ENCODE measurements at places on chromosomes 6 and 20.

DNA sequence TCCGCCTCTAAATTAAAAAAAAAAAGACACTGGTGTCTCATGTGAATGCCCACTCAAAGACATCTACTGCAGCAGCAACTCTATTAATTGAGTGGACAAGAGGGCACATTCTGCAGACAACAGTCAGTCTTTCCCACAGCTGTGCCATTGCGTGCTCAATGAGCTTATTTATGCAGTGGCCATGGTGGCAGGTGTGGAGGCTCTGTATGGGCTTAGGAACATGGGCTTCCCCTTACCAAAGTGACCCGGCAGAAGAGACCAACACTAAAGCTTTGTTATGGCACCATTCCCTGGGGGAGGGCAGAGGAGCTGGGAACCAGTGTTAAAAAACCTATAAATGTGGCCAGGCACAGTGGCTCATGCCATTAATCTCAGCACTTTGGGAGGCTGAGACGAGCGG is 4.2 kb upstream of the VAPB start:
- no peak for DNase-seq

GRCh38 chr20:36273414-36274180 is 32.5 kb upstream of the DLGAP4 start:
- no peak for DNase-seq

DNA sequence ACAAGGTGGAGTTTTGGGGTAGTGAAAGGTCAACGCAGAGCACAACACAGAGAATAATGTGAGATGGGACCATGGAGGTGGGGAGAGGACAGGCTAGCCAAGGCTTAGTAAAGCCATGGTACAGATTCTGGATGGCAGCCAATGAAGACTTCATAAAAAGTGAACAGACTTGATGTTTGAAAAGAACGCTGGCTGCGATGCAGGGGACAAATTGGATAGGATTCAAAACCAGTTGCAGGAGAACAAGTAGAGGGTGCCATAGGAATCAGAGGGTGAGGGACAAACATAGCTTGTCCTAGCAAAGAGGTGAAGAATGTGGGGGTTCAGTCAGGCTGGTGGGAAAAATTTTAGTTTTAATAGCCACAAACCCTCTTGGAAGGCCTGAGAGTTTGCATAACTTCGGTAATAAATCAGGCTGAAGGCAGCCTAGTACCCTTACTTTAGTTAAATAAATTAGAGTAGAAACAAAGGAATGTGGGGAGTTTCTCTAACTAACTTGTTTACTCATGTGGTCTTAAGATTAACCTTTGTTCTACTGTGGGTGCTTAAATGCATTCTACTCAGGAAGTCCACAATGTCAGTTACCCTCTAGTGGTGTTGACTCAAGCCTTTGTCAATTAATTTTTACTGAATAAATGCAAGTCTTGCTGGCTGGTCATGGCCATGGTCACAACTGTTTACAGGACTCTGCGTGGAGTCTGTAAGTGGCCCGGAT is 216.4 kb downstream of the C6orf118 start:
- no peak for DNase-seq

GRCh38 chr6:24951811-24952299 is 16.1 kb upstream of the RIPOR2 start:
- DNase-seq = no peak

DNA sequence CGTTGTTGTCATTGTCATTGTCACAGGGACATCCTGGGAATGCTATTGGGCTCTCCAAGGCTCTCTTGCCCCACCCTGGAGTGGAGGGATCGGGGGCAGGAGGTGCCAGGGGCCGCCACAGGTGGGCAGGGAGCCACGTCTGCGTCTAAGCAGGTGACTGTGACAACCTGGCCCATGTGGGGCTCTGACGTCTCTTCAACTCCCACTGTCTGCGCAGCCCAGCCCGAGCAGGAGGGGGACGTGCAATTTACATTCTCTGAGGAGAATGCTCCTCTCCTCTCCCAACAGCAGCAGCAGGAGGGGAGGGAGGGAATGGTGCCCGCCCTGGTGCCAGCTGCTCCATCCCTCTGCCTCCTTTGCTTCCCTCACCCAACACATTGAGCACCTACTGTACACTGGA is 50.1 kb downstream of the GRM4 start:
- no peak for DNase-seq

GRCh38 chr20:6122111-6122872 is 538 bp downstream of the FERMT1 start:
- DNase-seq = no peak

DNA sequence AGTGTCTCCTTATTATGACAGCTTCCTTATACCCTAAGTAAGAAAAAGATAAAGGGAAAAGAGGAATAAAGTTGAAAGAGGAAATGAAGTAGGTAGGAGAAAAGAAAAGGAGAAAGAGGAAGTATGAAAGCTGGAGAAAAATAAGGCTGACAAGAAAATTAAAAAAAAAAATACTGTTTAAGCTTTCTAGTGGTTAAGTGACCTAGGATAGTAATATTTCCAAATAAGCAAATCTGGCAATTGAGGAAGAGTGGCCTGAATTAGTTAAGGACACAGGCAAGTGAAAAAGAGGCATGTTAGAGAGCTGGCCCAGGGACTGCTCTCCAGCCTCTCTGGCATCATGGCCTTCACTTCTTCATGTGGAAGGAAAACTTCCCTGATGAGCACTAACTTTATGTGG is 76.5 kb upstream of the ADGRF1 start:
- DNase-seq = no peak

DNA sequence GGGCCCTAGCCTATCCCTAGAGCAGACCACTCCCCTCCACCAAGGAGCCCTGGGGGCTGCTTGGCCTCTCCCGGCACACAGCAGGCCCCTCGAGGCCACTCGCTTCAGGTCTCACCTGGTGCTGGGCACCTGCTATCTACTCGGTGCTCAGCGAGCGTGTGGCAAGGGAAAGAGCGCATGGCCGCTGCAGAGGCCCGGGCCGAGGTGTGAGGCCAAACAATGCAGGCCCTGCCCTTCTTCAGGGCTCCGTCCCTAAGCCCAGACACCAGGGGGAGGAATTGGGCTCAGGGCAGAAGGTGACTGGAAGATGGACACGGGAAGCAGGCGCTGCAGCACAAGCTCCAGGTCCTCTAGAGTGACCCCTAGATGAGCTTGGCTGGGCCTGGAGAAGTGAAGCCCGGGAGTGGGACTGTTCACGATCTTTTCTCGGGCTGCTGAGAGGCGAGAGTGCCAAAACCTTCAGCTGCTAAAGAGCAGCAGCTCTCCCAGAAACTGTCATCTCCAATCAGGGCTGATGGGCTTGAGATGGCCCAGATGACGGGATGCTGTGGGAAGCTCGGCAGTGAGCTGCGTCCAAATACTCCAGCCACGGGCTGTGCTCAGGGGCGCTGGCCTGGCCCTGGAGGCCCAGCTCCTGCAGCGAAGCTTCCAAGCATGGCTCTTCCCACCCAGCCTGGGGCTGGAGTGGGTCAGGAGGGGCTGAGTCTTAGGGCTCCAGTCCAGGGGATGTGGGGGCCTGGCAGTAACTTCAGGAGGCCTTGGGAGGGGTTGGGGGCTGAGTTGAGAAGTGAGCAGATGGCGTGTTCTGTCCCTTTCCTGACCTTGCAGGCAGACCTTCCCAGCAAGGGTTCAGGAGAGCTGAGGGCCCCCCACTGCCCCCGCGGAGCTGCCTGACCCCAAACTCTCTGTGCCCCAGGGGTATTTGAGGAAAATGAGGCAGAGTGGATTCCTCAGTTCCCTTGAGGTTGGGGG is 43.7 kb downstream of the APCDD1L start:
- no peak for DNase-seq

GRCh38 chr6:32785781-32786533 is 22.6 kb upstream of the HLA-DQB2 start:
- DNase-seq = no peak

DNA sequence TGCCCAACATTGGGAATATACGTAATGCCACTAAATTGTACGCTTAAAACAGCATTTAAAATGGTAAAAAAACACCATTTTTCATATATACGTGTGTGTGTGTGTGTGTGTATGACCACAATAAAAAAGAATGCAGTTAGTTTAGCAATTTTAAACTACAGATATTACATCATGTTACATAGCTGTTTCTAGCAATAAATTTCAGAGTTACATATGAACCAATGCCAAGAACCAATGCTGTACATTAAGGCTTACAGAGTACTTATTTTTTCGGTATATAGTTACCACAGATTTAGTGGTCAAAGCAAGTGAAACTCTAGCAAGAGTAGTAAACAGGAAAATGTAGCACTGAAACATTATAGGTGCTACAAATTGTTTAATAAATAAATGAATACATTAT is 119.3 kb downstream of the PDE10A start:
- no peak for DNase-seq

DNA sequence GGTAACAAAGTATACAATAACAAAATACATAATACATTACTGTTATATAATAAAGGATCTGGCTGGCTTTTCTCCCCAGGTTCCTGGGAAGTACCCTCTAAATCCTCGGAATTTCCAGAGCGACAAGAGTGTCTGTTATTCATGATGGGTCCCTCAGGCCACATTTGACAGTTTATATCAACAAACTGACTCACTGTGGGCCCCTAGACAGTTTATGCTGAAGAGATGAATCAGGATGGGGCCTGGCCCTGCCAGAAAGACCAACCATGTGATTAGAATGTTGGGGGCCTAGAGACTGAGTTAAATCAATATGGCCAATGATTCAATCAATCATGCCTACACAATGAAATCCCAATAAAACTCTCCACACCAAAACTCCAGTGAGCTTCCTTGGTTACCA is 13.5 kb downstream of the USP45 start:
- DNase-seq = no peak

DNA sequence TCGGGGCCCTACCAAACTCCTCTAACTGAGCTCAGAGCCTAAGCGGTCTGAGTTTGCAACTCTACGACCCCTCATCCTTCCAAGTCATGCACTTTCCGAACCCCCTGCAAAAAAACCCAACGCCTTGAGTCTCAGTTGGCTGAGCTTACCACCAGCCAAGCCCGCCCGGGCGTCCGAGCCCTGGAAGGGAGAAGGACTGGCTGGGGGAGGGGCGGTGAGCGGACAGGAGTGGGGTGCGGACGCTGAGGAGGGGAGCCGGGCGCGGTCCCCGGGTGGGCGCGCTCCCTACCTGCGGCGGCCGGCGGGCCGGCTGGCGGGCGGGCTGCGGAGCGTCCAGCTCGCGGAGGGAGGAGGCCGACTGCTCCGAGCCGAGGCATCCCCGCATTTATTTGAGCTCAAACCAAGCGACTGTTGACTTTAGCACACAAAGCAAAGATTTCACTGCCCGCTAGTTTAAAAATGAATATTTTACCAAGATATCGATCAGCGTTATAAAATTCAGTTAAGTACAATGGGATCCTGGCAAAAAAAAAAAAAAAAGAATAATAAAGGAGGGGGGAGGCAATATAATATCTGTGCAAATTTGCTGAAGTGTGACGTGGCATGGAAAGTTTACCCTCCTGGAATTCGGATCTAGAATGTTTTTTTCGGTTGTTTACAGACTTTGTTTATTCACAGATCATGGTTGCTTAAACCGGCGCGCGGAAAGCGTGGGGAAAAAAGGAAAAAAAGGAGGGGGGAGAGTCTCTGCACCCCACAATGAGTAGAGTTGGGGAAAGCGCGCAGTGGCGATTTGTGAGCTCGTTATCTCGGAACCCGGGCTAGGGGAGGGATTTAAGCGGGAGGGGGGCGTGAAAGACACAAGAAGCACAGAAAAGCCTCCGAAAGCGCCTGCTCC is 5.9 kb downstream of the FOXA2 start:
- no peak for DNase-seq

GRCh38 chr6:150761771-150762170 is 103.7 kb upstream of the MTHFD1L start:
- DNase-seq = no peak

DNA sequence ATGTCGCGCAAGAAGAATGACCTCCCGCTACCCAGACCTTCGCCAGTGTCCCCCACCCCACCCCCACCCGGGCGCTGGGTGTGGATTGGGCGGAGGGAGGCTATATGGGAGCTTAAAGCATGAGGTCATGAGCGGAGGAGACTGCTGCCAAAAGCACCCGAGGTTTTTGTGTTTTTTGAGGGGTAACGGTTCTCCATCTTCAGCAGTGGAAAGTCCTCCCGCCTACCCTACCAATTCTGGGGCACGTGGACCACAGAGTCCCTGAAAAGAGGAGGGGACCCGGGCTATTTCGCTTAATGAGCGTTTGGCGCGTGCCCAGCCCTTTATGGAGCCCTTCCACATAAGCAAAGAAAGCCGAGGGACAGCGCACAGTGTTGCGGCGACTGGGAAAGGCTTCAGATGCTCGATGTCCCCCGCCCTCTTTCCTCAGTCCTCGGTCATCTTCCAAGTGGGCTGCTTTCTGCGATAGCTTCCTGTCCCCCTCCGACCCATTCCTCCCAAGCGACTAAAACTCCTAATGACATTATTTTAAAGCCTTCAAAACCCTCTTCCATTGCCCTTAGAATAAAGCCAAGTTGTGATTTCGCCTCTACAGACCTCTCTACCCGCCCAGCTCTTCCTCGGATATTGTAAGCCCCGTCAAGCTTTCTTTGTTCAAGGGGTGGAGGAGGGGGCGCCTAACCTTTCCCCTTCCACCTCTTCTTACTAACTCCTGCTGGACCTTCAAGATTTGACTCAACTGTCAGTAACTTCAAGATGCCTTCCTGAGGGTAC is 2.1 kb upstream of the TRERF1 start:
- DNase-seq = no peak

GRCh38 chr6:30041821-30042220 is 19.2 kb upstream of the POLR1H start:
- no peak for DNase-seq

- peak; percentile 24 for DNase-seq
These were observed 5.2 kb upstream of the BPIFA3 start for GRCh38 chr20:33211817-33212424.

DNA sequence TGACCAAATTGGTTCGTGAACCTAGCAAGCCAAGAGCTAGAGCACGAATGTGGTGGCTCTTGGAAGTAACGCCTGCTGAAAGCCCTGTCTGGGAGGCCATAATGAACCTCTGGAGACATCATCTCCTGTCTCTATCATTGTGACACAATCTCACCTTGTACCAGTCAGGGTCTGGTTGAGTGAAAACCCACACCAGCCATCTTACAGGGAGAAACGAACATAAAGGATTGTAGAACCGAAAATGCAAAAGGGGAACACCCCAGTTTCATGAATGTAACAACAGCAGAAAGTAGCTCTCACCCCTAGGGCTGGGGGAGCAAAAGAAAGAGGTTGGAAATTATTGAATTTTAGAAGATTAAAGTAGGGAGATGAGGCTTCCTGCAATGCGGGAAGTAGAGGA is 50.9 kb upstream of the TAB2 start:
- DNase-seq = no peak

DNA sequence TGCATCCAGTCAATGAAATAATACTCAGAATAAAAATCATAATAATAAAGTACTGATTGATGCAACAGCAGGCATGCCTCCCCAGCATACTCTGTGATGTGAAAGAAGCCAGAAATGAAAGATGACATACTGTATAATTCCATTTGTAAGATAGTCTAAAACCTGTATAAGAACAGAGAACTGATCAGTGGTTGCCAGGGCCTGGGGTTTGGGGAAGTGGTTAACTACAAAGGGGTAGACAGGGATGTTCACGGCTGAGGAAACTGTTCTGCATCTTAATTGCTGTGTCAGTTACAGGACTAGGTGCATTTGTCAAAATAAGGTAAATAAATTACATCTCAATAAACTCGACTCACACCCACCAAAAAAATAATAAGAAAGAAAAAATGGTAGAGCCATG is 81.3 kb upstream of the BMP2 start:
- DNase-seq = no peak

All from stimulated activated CD4-positive, alpha-beta T cell treated with anti-CD3 and anti-CD28 coated beads, Interleukin-12 subunit alpha, Interleukin-12 subunit beta, amount 100 ng/mL, for 48 hours (primary cell).